Stimulated activated CD4-positive, alpha-beta T cell treated with anti-CD3 and anti-CD28 coated beads, TNF-alpha, amount 100 ng/mL, for 1 hour (primary cell): ENCODE measurements at places on chromosomes 4 and X.

- DNase-seq: no peak
Measured at GRCh38 chrX:118508635-118509034, 13.0 kb downstream of the DOCK11 start.

DNA sequence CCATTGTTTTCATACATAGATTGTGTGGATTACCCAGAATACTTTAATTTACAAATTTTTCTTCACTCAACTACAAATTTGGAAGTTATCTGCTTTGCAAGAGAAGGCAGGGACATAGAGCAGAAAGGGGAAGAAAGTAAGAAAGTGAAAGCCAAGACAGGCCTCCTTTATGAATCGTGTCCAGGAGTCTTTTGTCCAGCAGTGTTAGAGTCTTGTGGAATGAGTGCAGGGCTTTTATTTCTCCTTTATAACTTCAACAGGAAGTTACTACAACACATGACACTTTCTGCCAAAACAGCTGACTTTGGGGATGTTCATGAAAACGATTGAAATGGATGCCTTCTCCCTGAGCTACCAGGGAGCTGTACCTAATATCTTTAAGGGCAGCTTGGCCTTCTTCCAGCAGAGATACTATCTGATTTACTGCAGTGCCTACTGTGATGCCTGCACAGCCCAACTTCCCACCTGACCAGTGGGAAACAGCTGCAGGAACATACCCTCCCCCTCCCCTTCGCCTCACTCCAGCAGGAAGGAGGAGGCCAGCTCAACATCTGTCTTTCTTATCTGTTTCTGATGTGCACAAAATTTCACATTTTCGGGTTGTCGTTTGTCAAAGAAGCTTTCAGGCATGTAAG, 557.7 kb upstream of the SLIT2 start:
- no peak for DNase-seq

GRCh38 chr4:185167234-185167633, 24.2 kb downstream of the SLC25A4 start:
- no peak for DNase-seq

DNA sequence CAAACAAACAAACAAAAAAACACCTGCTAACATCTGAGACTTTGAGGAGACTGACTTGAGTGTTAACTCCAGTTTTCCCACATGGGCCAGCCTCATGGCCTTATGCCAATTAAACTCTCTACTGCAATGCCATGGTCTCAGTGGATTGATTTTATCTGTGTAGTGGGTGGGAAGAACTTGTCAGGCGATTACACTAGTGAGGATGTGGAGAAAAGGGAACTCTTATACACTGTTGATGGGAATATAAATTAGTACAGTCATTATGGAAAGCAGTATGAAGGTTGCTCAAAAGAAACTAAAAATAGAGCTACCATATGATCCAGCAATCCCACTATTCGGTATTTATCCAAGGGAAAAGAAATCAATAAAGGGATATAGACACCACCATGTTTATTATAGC, 12.8 kb upstream of the XIAP start:
- DNase-seq: no peak

- DNase-seq: no peak
Measured at GRCh38 chr4:76732246-76732645, 165.7 kb downstream of the SOWAHB start.

- no peak for DNase-seq
Measured at GRCh38 chr4:78885598-78885997, 53.6 kb downstream of the PAQR3 start.

GRCh38 chr4:90415116-90415515, 287.9 kb downstream of the CCSER1 start:
- no peak for DNase-seq

GRCh38 chr4:147733716-147734344, 1.9 kb downstream of the ARHGAP10 start:
- no peak for DNase-seq

DNA sequence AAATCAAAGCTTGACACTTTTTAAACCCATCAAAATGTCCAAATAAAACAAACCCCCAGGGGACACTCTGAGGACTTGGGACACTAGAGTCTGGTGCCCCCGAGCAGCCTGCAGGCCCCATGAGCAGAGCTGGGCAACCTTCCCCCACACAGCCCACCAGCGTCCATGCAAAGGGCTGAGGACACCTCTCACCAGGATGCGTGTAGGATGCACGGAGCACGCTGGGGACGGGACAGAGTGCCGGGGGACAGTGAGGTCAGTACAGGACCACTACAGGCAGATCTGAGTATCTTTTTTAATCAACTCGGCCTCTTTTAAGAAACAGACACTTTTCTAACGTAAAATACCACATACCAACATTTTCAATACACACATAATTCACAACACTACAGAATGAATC, 6.9 kb downstream of the GAK start:
- no peak for DNase-seq

DNA sequence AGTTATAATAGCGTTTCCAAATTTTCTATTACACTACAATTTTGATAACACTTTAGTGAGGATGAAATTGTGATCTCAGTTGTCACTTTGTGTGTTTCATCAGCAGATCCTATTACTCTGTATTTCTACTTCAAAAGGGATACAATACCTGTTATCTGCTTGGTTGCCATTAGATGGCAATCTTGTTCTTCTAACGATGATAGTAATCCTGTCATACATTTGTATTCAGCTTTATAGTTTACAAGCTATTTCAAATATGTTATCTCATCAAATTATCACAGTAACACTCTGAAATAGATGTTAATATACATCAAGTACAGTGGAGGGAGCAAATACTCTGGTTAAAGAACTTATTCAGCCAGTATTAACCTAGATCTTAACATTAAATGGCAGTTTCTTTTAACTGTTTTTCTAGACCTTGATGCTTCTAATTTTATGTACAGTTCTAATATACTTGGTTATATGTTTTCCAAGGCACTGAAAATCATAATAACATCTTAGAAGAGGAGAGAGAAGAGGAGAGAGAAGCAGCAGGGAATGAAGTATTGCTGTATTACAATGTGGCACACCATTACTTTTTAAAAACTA, 292.0 kb downstream of the CCSER1 start:
- DNase-seq: no peak

- no peak for DNase-seq
Measured at GRCh38 chr4:84221704-84222103, 277.4 kb downstream of the NKX6-1 start.

- DNase-seq: no peak
Measured at GRCh38 chr4:85151786-85152185, 185.3 kb upstream of the WDFY3 start.

GRCh38 chr4:8719421-8719820, 126.9 kb downstream of the CPZ start:
- no peak for DNase-seq
